ENCODE measurements at places on chromosomes 12 and 14. TPM values are rescaled to one million over a fixed set of nuclear protein-coding genes. Genes with fewer than 3 reads are reported as not detected.

SIX1 gene
- total RNA-seq: not detected

DRAM1 gene
- 6.6 TPM for total RNA-seq

DNA sequence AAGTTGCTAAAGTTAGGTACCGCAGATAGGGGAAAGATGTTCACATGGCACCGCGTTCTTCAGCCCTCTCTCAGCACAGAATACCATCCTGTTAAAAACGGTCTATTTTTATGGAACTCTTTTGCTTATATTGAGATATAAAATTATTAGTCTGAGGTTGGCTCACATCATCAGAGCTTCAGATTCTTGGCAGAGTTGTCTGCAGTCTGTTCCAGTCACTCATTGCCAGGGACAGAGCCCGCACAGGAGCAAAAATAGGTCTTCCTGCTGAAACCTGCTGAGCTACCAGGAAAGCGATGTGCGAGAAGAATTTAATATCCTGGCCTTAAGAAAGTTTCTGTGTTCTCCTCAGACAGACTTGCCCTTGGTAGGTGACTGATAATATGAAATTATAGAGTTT lies 249.8 kb downstream of the VRK1 start:
- DNase-seq: no peak

OLR1 gene
- total RNA-seq: not detected

All from Peyer's patch (tissue), 4 donors.